ENCODE measurements at places on chromosomes 5 and 9.

DNA sequence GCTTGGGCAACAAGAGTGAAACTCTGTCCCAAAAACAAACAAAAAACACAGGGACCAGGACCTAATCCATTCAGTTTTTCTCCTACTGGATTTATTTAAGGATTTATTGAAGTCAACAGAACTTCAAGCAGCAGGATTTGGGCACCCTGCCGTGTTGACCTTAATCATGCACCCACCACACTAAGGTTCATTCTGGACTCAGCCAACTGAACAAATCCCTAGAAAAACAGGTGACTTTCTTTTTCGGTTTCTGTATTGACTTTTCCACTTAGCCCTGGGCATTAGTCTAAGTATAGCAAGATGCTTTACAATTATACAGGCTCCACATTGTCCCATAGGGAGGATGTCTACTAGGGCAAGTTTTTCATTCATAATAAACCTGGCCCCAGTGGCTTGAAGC is 30.0 kb downstream of the ZNF131 start:
- no peak for DNase-seq

DNA sequence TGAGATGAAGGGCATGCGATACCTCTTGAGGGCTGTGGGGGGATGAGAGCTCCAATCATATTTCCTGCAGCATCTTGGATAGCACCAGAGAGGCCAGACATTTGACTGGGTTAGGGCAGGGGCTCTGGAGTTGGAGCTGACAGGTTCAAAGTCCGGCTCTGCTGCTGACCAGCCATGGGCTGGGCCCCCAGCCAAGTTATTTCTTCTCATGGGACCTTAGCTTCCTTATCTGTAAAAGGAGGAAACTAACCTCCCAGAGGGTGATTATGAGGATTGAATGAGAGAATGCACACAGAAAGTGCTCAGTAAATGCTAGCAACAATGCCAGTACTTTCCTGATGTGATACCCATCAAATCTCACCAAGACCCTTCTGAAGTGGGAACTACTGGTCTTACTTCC is 65.2 kb upstream of the SLC25A51 start:
- DNase-seq, result no peak

GRCh38 chr5:121967187-121967586 is 5.4 kb downstream of the SRFBP1 start:
- DNase-seq, result no peak

GRCh38 chr9:124438091-124438490 is 12.2 kb upstream of the ADGRD2 start:
- no peak for DNase-seq

DNA sequence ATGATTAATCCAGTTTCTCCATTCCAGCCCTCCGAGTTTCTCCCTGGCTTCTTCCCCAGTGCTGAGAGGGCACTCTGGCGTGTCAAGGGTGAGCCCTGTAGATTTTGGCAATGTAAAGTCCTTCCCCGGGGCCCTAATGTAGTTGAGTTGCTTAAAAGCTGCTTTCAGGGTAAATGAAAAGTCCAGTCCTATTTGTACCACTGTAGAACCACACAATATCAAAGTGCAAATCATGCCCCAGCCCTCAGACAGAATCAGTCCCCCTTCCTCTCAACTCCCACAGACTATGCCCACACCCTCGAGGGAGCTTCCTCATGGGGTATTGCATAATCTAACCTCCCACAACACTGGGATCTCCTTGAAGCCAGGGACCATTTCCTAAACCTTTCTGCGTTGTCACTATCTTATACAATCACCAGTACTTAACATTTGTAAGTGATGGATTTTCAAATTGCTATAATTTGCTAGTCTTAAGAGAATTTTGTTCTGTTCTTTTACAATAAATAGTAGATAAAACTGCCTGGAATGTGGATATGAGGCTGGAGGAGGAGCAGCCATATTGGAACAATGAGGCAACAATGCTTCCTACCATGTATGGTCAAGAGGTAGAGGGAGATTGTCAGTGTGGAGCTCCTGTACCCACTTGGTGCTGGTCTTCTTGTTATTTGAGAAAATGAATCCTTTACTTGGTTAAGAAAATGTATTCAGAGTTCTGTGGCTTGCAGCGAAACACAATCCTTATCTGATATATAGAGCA is 34.4 kb downstream of the ZNF366 start:
- no peak for DNase-seq

DNA sequence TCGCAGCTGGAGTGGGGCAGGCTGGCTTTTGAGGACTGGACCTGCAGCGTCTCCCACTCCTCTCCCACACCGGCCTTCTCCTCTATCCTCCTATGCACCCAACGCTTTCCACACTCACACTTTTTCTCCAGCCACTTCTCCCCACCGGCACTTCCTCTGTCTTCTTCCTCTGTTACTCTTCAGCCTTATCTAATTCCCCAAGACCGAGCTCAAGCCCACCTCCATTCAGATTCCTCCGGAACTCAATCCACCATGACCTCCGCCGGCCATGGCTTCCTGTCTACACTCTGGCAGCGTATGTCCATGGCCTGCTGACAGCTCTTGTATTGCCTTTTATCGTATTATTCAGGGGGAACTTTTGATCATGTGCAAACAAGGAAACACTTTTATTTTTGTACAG is 545 bp upstream of the OR2V1 start:
- no peak for DNase-seq

GRCh38 chr9:97987487-97987886 is 4.3 kb downstream of the ANP32B start:
- DNase-seq, result no peak
